ENCODE measurements at places on chromosomes 2 and 18. TPM values are rescaled to one million over a fixed set of nuclear protein-coding genes. Genes with fewer than 3 reads are reported as not detected.

Gene NXPH2
- 34.5 TPM for total RNA-seq

Gene FZD7
- total RNA-seq = 10.8 TPM

Gene DES
- total RNA-seq = 30.0 TPM

GRCh38 chr2:115294999-115295398 lies 852.6 kb downstream of the DPP10 start:
- DNase-seq = no peak

- peak; percentile 86 for DNase-seq
Observed at GRCh38 chr2:102258386-102259074, 52.8 kb upstream of the IL1RL1 start.

DNA sequence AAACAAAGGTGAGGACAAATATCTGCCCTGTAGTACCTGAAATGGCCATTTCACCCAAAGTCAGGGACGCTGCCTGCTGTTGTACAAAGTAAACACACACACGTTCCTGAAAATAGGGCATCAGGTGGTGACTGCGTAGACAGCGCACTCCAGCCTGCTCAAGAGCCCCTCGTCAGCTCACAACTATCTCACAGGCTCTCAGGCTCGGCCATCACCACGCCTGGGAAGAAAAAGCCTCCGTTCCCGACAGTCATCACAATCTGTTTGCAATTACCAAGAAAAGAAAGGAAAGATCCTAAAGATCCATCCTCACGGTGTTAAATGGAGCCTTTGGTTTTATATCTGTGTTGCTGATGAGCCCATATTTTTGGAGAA lies 230.2 kb downstream of the ZNF516 start:
- DNase-seq = no peak

All from A172 (cell line).